ENCODE measurements at places on chromosomes 2 and 18. TPM values are rescaled to one million over a fixed set of nuclear protein-coding genes. Genes with fewer than 3 reads are reported as not detected.

The SRD5A2 gene
- total RNA-seq, result 0.01 TPM

The TMEM150A gene
- 13.9 TPM for total RNA-seq

The NDUFAF7 gene
- 19.7 TPM for total RNA-seq

The TNP1 gene
- not detected for total RNA-seq

The RTP5 gene
- total RNA-seq, result not detected

The TUBB8B gene
- not detected for total RNA-seq

The PAIP2B gene
- 0.35 TPM for total RNA-seq

The CYRIA gene
- total RNA-seq, result 0.14 TPM

The TLX2 gene
- total RNA-seq, result 0.44 TPM

The CKAP2L gene
- total RNA-seq, result 13.4 TPM

The FBXO15 gene
- 0.72 TPM for total RNA-seq

The EFHD1 gene
- 1.9 TPM for total RNA-seq

The UGT1A5 gene
- not detected for total RNA-seq

The IL1RN gene
- total RNA-seq, result 0.46 TPM

The SMIM21 gene
- total RNA-seq, result not detected

The CLASP1 gene
- 17.6 TPM for total RNA-seq

The KCNK3 gene
- total RNA-seq, result 1.1 TPM

The RAPGEF4 gene
- 0.54 TPM for total RNA-seq

The FKBP1B gene
- total RNA-seq, result 9.8 TPM

The RGPD8 gene
- total RNA-seq, result 2.5 TPM

The NEU4 gene
- 0.24 TPM for total RNA-seq

The STPG4 gene
- not detected for total RNA-seq

The EDAR gene
- total RNA-seq, result 0.01 TPM

The PIEZO2 gene
- total RNA-seq, result 0.51 TPM

The RIT2 gene
- total RNA-seq, result not detected

The EGR4 gene
- total RNA-seq, result 0.31 TPM

The SNORC gene
- 9.8 TPM for total RNA-seq

The MAPK4 gene
- 0.09 TPM for total RNA-seq

The CTAGE1 gene
- total RNA-seq, result not detected

The FIGN gene
- total RNA-seq, result 1.8 TPM

The EVX2 gene
- not detected for total RNA-seq
